ENCODE measurements at places on chromosomes 11 and 22. TPM values are rescaled to one million over a fixed set of nuclear protein-coding genes. Genes with fewer than 3 reads are reported as not detected.

DNA sequence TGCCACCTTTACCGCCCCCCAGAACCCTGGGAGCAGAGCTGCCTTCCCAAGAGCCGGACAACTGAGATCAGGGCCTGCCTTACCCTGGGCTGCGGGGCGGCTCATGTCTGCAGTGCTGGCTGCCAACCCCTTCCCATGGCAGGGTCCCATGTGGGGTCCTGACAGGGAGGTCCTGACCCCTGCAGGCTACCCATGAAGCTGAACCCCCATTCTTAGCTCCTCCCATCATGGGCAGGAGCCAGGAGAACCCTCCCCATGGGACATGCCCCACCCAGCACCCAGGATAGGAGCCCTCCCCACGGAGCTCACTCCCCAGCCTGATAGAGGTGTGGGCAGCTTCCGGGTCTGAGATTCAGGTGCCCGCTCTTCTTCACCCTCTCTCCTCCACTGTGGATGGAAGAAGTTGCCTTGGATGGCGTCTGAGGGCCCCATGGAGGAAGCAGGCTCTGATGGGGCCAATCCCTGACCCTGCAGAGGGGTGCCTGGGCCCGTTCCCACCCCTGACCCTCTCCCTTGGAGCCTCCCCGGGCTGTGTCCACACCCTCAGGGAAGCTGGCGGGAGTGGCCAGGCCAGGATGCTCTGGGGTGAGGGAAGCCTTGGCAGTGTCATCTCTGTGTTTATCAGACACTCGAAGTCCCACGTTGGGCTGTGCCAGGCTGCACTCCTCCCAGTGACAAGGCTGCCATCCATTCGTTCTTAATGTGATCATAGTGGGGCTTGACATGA lies 1508.2 kb downstream of the BRD1 start:
- peak; percentile 25 for DNase-seq

- DNase-seq, result no peak
These were observed 193.1 kb downstream of the DSCAML1 start for GRCh38 chr11:117603932-117604331.

- no peak for DNase-seq
These were observed 265.2 kb upstream of the FAT3 start for GRCh38 chr11:91959411-91959810.

- no peak for DNase-seq
These were observed 131.7 kb downstream of the DDX10 start for GRCh38 chr11:108796551-108796950.

DNA sequence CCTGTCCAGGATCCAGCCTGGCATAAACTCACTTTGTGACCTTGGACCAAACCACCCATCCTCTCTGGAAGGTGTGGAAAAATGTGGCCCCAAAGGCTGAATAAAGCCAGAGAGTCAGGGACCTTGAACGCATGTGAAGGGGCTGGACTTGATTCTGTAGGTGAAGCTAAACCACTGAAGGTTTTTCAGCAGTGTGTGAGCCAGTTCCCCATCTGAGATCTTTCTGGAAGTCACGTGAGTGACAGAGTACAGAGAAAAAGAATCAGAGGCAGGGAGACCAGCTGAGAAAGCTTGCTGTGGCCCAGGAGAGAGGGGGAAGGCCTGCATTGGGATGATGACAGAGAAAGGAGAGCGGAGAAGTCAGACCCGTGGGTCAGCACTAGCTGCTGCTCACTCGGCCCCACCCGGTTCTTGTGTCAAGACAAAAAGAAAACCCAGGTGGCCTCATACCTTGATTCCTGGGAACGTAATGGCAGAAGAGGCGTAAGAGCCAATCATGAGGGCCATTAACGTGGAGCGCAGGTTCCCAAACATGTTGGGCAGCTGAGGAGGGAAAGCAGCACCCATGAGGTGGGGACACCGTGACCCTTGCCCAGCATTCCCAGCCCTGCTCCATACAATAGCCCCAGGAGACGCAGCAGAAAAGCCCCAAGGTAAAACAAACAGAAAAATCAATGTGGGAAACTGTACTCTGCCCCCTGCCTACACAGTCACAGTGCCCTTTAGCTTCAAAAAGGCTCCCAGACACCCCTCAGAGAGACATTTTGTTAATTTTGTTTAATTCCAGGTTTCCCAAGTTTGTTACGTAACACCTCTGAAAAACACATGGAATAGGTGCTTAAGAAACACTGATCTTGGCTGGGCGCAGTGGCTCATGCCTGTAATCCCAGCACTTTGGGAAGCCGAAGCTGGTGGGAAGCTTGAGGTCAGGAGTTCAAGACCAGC lies 17.9 kb downstream of the SLC43A1 start:
- DNase-seq, result no peak

- no peak for DNase-seq
These were observed 34.3 kb downstream of the SCUBE1 start for GRCh38 chr22:43308836-43309235.

DNA sequence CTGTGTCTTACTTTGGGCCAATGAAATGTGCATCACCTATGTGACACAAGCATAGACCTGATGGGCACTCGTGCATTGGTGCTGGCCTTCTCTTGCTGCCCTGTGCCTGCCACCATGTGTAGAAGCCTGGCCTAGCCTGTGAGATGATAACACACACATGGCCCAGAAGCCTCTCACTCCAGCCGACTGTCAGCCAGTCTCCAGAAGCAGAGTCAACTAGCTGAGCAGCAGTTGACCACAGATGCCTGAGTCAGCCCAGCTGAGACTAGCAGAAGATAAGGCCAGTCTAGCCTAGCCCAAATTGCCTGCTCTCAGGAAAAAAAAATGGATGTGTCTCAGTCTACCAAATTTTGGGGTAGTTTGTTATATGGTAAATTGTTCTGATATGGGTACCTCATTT lies 46.2 kb downstream of the CSNK2A3 start:
- DNase-seq, result no peak

GRCh38 chr22:29030618-29031226 lies 30.9 kb downstream of the C22orf31 start:
- peak; percentile 89 for DNase-seq

DNA sequence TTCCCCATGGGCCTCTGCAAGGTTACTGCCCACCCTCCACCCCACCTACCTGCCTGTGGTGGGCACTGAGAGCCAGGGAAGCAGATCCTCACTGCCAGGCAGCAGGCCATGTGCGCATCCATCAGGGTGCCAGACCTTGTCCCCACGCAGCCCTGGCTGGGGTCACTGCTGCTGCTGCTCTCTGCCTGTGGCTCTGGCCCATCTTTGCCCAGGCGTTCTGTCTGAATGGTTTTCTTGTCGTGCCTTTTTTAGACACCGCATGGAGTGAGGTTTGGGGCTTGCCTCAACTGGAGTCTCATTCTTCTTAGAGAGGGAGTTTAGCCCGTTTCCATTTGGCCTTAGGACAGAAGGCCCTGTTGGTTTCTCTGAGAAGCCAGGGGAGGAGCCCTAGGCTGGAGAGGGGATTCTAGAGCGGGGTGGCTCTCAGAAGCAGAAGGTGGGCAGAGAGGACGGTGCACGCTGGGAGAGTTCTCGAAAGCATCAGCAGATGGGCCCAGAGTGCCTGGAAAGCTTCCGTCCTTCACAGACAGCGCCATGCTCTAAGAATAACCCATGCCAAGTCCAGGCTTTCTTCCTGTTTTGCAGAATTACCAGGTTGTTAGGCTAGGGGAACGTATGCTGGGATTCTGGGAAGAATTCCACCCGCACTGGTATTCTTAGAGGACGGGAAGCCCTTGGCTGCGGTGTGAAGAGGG lies 8.1 kb downstream of the TANGO2 start:
- DNase-seq, result no peak

GRCh38 chr11:91872243-91872642 lies 352.4 kb upstream of the FAT3 start:
- no peak for DNase-seq

DNA sequence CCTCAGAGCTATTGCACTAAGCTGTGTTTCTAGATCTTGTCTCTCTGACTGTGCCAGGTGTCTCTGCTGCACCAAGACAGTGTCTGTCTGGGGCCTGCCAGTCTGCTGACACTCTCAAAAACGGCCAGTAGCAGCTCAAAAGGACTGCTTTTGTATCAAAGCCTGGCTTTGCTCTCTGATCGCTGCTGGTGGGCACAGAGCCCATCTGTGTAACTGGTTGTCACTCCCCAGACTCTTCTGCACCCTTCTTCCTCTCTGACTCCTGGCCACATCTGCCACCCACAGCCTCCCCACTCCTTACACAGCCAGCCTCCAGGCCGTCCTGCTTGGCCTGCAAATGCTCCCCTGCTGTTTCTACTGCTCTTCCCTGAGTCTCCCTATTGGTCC lies 26.5 kb downstream of the MED15 start:
- no peak for DNase-seq

GRCh38 chr22:43852573-43853327 lies 9.6 kb downstream of the SULT4A1 start:
- no peak for DNase-seq

GRCh38 chr11:124674571-124674970 lies 867 bp downstream of the SPA17 start:
- DNase-seq, result no peak

DNA sequence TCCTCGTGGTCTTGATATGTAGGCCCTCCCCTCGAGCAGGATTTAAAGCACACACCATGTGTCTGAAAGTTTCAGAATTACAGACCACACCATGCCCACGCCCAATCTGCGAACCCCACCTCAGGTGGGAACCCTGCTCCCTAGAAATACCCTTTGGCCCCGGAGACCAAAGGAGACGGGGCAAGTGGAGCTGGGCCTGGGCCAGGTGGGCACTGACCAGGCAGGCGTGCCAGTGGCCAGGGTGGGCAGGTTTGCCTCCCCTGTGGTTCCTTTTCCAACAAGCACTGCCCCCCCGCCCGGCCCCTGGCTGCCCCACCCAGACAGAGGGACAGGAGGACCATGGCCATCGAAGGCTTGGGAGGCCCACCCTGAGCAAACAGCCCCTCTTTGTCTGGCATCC lies 400.4 kb downstream of the TBC1D22A start:
- no peak for DNase-seq

DNA sequence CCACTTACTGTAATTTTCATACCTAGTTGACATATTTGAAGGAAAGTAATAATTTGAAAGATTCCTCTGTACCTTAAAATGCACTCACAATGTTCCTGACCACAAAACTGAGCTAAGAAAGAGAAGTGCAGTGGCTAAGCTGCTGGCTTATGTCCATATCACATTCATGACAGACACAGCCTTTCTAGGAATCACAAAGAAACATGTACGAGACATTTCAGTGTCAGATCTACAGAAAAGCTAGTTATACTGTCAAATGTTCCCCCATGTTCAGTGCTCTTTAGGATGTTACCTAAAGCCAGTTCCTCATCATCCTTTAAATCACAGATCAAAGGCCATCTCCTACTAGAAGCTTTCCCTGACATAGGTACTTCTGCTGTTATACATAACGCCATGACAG lies 142.2 kb upstream of the C11orf58 start:
- no peak for DNase-seq

DNA sequence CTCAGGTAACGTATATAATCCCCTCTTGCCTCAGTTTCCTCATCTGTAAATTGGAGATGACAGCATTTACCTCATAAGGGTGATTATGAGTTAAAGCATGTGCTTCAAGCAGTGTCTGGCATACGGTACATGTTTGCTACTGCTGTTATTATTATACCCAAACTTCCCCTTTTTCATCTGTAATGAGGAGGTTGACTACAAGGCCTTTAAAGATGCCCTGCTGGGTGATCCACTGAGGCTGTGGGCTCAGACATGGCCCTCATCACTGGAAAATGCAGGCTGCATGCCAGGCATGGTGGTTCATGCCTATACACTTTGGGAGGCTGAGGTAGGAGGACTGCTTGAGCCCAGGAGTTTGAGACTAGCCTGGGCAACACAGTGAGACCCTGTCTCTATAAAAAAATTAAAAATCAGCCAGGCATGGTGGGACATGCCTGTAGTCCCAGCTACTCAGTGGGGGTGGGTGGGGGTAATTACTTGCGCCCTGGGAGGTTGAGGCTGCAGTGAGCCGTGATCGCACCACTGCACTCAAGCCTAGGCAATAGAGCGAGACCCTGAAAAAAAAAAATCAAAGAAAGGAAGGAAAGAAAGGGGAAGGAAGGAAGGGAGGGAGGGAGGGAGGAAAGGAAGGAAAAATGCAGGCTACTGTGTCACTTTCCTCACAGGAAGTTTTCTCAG lies 4.3 kb downstream of the PIK3IP1 start:
- DNase-seq, result no peak

DNA sequence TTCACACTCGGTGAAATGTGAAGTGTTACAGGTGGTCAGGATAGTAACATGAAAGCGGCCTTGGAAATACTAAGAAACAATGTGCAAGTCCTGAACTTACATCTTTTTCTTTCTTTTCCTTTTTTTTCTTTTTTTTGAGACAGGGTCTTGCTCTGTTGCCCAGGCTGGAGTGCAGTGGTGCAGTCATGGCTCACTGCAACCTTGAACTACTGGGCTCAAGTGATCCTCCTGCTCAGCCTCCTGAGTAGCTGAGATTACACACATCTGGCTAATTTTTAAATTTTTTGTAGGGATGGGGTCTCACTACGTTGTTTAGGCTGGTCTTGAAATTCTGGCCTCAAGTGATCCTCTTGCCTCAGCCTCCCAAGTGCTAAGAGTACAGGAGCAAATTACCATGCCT lies 252.6 kb downstream of the SWAP70 start:
- no peak for DNase-seq

- no peak for DNase-seq
These were observed 76.1 kb downstream of the PRR5L start for GRCh38 chr11:36372101-36372771.

- DNase-seq, result peak; percentile 41
These were observed 7.0 kb downstream of the CHST1 start for GRCh38 chr11:45658292-45658991.

- DNase-seq, result peak; percentile 17
These were observed 275.9 kb downstream of the TBC1D22A start for GRCh38 chr22:47038206-47038835.

The SMC1B gene
- not detected for total RNA-seq

The MPEG1 gene
- total RNA-seq, result 8.7 TPM

The MS4A15 gene
- not detected for total RNA-seq

The ADAMTS8 gene
- 10.5 TPM for total RNA-seq

The OR52A1 gene
- not detected for total RNA-seq

The TTC36 gene
- total RNA-seq, result 1.2 TPM

The B3GAT1 gene
- total RNA-seq, result 0.22 TPM

The HIC2 gene
- 6.2 TPM for total RNA-seq

The SCGB1A1 gene
- not detected for total RNA-seq

The POU2F3 gene
- 1.1 TPM for total RNA-seq

The MMP13 gene
- not detected for total RNA-seq

The MYOD1 gene
- not detected for total RNA-seq

All from mucosa of descending colon (tissue), 3 donors.